Peyer's patch (tissue), 4 donors: ENCODE measurements at places on chromosomes 3 and 15. TPM values are rescaled to one million over a fixed set of nuclear protein-coding genes. Genes with fewer than 3 reads are reported as not detected.
A peak's percentile ranks its signal among the peaks of the same experiment; 100 is the strongest.

DNA sequence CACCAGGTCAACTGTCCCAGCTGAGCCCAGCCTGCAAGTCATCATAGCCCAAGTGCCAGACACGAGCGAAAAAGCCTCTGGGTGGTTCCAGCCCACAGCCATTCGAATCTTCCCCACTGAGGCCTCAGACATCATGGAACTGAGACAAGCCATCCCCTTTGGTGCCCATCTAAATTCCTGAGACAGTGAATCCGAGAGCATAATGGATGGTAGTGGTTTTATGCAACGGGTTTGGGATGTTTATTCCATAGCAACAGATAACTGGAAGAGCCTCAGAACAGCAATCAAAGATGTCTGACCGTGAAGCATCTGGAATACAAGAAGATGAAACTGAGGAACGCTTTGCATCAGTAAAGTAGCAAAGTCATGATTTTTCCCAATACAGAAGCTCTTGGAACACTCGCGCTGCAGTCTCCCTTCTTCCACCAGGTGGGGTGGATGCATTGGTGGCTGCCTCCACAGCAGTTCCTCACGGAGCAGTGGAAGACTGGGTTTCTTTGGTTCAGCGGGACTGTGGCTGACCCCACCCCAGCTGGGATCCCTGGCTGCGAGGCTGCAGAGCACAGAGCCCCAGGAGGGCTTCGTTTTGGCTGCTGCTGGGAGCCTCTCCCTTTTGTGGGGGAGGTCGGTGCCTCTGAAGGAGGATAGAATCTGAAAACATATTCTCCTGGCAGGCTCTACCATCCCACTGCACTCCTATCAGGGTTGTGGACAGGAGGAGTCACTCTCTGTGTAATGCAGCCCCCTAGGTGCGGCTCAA is 26.4 kb upstream of the PDE8A start:
- no peak overlapping the region for H3K4me3 ChIP-seq
- no peaks in the 10 kb centered on the region for H3K27me3 ChIP-seq
- peak; percentile 82 for DNase-seq
- no peak overlapping the region for H3K27ac ChIP-seq
- H3K4me1 ChIP-seq, result no peaks in the 10 kb centered on the region
- H3K36me3 ChIP-seq, result no peaks in the 10 kb centered on the region

DNA sequence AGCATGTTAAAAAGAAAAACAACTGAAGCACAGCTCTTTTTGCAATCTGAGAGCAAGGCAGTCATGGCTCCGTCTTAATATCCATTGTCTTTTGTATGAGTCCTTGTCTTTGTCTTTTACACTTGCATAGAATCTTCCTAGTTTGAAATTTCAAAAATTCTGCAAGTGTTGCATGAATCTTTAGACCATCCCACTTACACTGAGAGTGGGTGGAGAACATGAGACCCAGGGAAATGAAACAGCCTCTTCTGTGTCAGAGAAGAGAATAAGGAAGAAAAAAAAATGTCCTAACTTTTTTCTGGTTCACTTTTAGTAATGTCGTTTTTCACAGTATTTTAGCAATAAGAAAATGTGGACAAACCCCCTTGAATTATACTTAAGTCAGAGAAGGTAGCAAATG is 12.1 kb upstream of the DCLK3 start:
- H3K4me1 ChIP-seq, result no peaks in the 10 kb centered on the region
- no peaks in the 10 kb centered on the region for H3K27me3 ChIP-seq
- H3K4me3 ChIP-seq, result no peak overlapping the region
- H3K36me3 ChIP-seq, result no peaks in the 10 kb centered on the region
- DNase-seq, result no peak

- H3K27ac ChIP-seq, result no peak overlapping the region
- H3K27me3 ChIP-seq, result no peaks in the 10 kb centered on the region
- H3K36me3 ChIP-seq, result no peaks in the 10 kb centered on the region
- H3K4me3 ChIP-seq, result no peak overlapping the region
- H3K4me1 ChIP-seq, result no peaks in the 10 kb centered on the region
These were observed 5.0 kb upstream of the LYSMD4 start for GRCh38 chr15:99738021-99738847.

- no peaks in the 10 kb centered on the region for H3K36me3 ChIP-seq
- DNase-seq, result no peak
- H3K4me3 ChIP-seq, result no peak overlapping the region
- H3K27me3 ChIP-seq, result no peaks in the 10 kb centered on the region
- no peak overlapping the region for H3K27ac ChIP-seq
These were observed 39.7 kb downstream of the SPATA12 start for GRCh38 chr3:57100046-57100695.

DNA sequence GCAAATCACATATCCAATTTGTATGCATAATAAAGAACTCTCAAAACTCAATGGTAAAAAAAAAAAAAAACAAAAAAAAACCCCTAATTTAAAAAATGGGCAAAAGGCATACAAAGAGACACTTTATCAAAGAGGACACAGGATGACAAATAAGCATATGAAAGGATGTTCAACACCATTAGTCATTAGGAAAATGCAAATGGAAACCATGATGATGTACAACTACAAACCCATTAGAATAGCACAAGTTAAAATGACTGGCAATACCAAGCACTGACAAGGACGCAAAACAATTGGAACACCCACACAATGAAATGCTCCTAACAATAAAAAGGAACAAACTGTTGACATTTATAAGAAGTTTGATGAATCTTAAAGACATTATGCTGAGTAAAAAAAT is 63.4 kb upstream of the ADAMTS17 start:
- DNase-seq, result no peak
- no peaks in the 10 kb centered on the region for H3K4me1 ChIP-seq
- no peak overlapping the region for H3K27ac ChIP-seq
- no peak overlapping the region for H3K4me3 ChIP-seq

DNA sequence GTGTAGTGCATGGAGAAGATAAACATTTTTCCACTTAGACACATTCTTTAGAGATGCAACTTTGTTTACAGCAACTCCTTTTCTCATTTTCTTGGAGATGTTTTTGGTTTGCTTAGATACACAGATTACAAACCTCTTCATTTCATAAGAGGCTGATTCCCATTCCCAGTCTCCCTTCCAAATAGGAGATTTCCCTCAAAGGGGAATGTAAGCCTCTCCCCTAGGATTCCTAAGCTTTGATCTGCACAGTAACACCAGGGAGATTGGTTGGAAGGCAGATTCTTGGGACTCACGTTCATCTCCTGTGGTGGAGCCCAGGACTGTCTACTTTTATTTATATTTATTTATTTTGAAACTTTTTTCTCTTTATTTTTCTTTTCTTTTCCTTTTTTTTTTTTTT is 63.2 kb downstream of the MCTP2 start:
- no peaks in the 10 kb centered on the region for H3K4me1 ChIP-seq
- no peaks in the 10 kb centered on the region for H3K36me3 ChIP-seq
- DNase-seq, result no peak
- H3K27me3 ChIP-seq, result no peaks in the 10 kb centered on the region

DNA sequence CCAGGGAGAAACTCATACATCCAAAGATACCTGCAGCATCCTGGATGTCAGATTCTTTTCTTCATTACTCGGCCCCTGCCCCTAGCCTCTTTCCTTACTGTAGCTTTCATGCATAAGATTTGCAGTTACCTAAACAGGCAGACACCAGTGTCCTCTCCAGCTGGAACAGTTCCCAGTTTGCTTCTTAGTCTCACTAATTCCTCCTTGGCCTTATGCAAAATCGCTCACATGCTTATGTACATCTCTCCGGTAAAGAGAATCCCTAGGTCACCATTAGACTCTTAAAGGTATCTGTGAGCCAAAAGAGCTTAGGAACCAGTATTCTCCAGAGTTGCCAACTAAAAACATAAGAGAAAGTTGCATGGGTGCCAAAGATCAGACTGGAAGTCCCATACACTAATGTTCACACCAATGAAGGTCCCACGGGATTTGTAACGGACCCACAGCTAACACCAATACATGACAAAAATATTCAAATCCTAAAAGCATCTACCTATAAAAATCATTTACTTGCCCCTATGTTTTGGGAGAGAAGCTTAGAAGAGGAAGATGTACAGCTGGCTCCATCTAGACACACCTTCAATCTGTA is 66.6 kb downstream of the CBLB start:
- no peaks in the 10 kb centered on the region for H3K27me3 ChIP-seq
- peaks cover 11% of the 10 kb centered on the region for H3K4me1 ChIP-seq
- H3K36me3 ChIP-seq, result no peaks in the 10 kb centered on the region
- DNase-seq, result no peak
- H3K27ac ChIP-seq, result no peak overlapping the region

DNA sequence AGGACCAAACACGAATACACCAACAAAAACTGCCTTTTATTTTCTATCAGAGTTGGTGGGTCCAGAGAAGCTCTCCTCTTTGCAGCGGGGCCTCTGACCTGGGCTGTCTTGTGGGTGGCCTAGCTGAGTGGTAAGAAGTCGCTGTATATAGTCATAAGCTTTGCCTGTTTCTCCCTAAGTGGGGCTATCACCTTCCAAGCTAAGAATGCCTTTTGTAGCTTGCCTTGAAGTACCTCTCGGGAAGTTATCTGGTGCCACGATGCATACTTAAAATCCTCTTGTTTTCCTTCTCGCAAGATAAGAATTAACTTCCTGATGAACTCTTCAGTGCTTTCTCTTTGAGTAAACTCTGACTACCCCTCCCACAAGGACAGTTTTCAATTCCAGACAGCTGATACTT is 178.8 kb downstream of the SYNPR start:
- no peak for DNase-seq
- H3K4me1 ChIP-seq, result no peaks in the 10 kb centered on the region
- H3K27me3 ChIP-seq, result no peaks in the 10 kb centered on the region

- H3K4me1 ChIP-seq, result no peaks in the 10 kb centered on the region
- no peak for DNase-seq
- H3K36me3 ChIP-seq, result peaks cover 17% of the 10 kb centered on the region
- H3K27me3 ChIP-seq, result no peaks in the 10 kb centered on the region
- no peak overlapping the region for H3K27ac ChIP-seq
These were observed 14.0 kb downstream of the TTC14 start for GRCh38 chr3:180615954-180616353.

DNA sequence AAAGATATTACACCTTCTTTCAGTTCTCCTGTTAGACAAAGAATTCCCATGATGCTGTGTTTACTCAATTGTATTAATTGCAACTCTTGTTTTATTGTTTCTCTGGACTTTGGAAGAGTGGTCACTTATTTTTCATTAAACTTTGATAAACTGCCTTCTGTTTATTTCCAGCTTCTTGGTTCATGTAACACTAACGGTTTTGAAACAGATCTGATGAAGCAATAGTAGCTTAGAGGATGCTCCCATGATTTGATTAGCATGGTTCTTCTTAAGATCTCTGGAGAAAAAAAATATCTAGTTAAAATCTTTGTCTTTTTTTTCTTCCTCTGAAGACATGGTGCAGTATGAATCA is 90.1 kb downstream of the FNDC3B start:
- peak overlapping the region; percentile 72 for H3K27ac ChIP-seq
- no peak overlapping the region for H3K4me3 ChIP-seq
- H3K27me3 ChIP-seq, result no peaks in the 10 kb centered on the region
- H3K36me3 ChIP-seq, result no peaks in the 10 kb centered on the region
- H3K4me1 ChIP-seq, result peaks cover 9% of the 10 kb centered on the region

GRCh38 chr3:13708871-13709595 is 160.1 kb downstream of the FBLN2 start:
- H3K36me3 ChIP-seq, result no peaks in the 10 kb centered on the region
- H3K4me3 ChIP-seq, result no peak overlapping the region
- H3K27me3 ChIP-seq, result no peaks in the 10 kb centered on the region
- DNase-seq, result no peak
- no peaks in the 10 kb centered on the region for H3K4me1 ChIP-seq
- H3K27ac ChIP-seq, result no peak overlapping the region

GRCh38 chr3:11510356-11510755 is 133.4 kb downstream of the VGLL4 start:
- H3K27ac ChIP-seq, result peak overlapping the region; percentile 1
- no peaks in the 10 kb centered on the region for H3K27me3 ChIP-seq
- H3K4me1 ChIP-seq, result no peaks in the 10 kb centered on the region
- no peak overlapping the region for H3K4me3 ChIP-seq
- no peaks in the 10 kb centered on the region for H3K36me3 ChIP-seq
- DNase-seq, result no peak

DNA sequence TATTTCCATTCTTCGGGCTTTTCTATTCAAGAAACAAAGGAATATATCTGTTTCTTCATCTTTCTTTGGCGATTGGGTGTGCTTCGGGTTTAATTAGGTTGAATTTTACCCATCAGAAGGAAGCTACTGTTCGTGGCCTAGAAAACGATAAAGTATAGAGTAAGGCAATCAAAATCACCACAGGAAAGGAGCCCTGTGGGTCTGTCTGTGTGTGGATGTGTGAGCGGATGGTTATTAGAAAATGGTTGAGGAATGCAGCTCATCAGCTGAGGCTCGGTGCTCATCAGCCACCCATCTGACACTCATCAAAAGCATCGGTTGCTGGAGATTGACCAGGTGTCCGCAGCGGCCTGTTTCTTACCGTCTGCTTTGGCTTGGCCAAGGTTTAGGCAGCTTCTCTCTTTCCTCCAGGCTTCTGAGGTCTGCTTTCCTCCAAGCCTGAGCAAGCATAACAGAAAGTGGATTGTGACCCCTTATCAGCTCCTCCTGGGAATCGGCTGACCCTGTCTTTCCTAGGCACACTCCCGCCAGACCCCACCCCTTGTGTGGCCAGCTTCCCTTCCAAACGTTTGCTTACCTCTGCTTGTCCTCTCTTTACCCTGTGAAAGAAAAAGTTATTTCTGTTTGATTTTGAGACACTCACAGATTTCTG is 17.6 kb upstream of the ISLR start:
- H3K4me1 ChIP-seq, result no peaks in the 10 kb centered on the region
- no peaks in the 10 kb centered on the region for H3K36me3 ChIP-seq
- no peak overlapping the region for H3K4me3 ChIP-seq
- no peaks in the 10 kb centered on the region for H3K27me3 ChIP-seq

- no peak overlapping the region for H3K27ac ChIP-seq
- H3K27me3 ChIP-seq, result no peaks in the 10 kb centered on the region
- no peaks in the 10 kb centered on the region for H3K36me3 ChIP-seq
These were observed 602.6 kb downstream of the PYDC2 start for GRCh38 chr3:192063570-192063969.

GRCh38 chr15:92104072-92104471 is 250.6 kb downstream of the SLCO3A1 start:
- no peak overlapping the region for H3K4me3 ChIP-seq
- H3K27me3 ChIP-seq, result no peaks in the 10 kb centered on the region
- H3K4me1 ChIP-seq, result no peaks in the 10 kb centered on the region
- H3K27ac ChIP-seq, result no peak overlapping the region
- H3K36me3 ChIP-seq, result no peaks in the 10 kb centered on the region

BCHE gene
- 4.4 TPM for total RNA-seq

STRIT1 gene
- total RNA-seq, result not detected

GOLGA8T gene
- 0.80 TPM for total RNA-seq

CMTM8 gene
- total RNA-seq, result 7.1 TPM

TMEM207 gene
- total RNA-seq, result not detected

SLC24A5 gene
- total RNA-seq, result not detected

KAT2B gene
- 28.0 TPM for total RNA-seq

PP2D1 gene
- total RNA-seq, result not detected

FHIT gene
- total RNA-seq, result 17.0 TPM

SERPINI2 gene
- total RNA-seq, result 2.8 TPM

TMCC1 gene
- total RNA-seq, result 33.1 TPM

NRG4 gene
- not detected for total RNA-seq

RPUSD3 gene
- 29.7 TPM for total RNA-seq

RASL12 gene
- total RNA-seq, result 6.6 TPM
